ENCODE measurements at places on chromosomes 13 and 19.

- no peak for DNase-seq
These were observed 10.4 kb downstream of the XAB2 start for GRCh38 chr19:7618771-7619510.

DNA sequence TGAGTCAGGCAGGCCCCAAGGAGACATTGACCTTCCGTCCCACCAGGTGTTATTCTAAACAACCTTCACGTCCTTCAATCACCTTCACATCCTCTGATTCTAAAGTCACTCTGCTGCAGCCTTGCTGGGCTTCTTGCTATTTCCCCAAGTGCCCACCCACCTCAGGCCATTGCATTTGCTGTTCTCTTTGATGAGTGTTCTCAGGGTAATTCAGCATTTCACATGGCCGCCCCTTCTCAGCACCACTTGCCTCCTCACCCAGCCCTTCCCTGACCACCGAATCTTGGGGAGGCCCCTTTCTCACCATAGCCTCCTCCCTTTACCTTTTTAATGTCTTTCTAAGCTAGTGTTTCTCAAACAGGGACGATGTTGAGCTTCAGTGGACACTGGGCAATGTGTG is 4.6 kb downstream of the ZNF805 start:
- DNase-seq: no peak

DNA sequence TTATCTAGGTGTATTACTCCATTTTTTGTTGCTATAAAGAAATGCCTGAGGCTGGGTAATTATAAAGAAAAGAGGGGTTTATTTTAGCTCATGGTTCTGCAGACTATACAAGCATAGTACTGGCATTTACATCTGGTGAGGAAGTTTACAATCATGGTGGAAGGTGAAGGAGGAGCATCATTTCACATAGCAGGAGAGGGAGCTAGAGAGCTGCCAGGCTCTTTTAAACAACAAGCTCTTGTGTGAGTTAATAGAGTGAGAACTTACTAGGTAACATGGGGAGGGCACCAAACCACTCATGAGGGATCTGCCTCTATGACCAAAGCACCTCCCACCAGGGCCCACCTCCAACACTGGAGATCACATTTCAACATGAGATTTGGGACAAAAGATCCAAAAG is 221.7 kb upstream of the GPC6 start:
- no peak for DNase-seq

DNA sequence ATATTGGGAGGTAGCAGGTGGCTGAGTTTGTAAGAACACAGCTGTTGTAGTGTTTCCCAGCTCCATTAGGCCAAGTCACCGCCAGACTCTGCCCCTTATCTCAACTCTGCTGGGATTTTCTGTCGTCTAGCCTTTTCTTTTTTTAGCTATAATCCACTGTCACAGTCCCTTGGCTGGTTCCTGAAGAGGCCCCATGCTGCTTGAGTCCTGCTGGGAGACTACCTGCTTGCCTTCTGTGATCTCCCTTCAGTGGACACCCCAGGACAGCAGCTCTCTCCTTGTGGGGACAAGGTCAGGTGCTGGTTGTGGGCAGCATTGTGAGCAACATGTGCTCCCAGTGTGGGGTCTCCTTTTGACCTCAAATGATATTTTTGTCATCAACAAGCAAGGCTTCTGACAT is 195.0 kb upstream of the ATXN8OS start:
- DNase-seq: no peak

DNA sequence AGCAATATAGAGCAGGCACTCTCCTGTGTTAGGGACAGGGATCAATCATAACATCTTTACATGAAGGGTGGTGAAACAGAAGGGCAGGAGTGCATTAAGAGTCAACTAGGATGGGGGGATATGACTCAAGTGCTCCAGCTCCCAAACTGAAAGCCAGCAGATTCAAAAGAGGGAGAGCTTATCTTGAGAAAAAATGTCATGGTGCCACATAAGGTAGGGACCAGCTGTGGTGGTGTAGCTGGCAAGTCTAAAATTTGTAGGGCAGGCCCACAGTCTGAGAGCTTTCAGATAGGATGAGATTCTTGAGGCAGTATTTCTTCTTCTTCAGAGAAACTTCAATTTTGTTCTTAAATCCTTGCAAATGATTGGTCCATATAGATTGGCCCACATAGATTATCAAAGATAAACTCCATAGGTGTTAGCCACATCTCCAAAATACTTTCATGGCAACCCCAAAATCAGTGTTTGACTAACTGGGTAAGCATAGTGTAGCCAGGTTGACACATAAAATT is 19.1 kb downstream of the DNAJC15 start:
- no peak for DNase-seq

GRCh38 chr13:92355213-92355612 is 871.4 kb upstream of the GPC6 start:
- DNase-seq: no peak
